ENCODE measurements at places on chromosomes 1 and 21.

DNA sequence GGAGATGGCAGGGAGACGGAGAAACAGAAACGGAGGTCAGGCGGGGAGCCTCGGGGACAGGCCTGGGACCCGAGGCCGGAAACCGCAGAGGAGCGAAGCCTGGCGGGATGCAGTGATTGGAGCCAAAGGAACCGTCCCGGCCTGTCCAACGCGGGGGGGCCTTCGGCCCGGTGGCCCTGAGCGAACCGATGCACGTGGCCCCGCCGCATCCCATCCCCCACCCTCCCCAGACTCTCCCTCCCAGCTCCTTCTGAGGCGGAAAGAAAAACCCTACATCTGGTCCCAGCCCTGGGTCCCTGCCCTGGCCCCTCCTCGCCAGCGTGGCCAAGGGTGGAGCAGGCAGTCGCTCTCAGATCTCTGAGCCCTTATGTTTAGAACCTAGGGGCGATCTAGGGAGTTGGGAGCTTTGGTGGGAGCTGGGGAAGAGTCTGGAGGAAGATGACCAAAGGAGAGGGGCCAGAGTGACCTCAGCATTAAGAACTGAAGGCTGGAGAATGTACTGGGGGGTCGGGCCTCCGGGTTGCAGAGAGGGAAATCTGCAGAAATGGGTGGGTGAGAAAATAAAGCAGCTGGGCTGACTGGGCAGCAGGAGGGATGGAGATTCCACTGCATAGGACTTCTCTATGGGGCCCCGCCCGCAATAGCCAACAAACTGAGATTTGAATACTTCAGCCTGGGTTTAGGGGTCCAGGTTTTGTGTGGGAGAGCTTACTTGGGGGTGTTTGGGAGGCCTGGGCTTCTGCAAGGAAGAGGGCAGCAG lies 1.5 kb upstream of the CRABP2 start:
- peak; percentile 59 for DNase-seq

GRCh38 chr1:237664348-237664747 lies 226.4 kb downstream of the ZP4 start:
- no peak for DNase-seq

GRCh38 chr1:212244441-212244840 lies 40.8 kb upstream of the PPP2R5A start:
- no peak for DNase-seq

GRCh38 chr1:95145493-95145892 lies 28.3 kb downstream of the TLCD4 start:
- DNase-seq: no peak

- peak; percentile 94 for DNase-seq
Observed at GRCh38 chr1:144551543-144552424, 40.9 kb upstream of the PPIAL4F start.

DNA sequence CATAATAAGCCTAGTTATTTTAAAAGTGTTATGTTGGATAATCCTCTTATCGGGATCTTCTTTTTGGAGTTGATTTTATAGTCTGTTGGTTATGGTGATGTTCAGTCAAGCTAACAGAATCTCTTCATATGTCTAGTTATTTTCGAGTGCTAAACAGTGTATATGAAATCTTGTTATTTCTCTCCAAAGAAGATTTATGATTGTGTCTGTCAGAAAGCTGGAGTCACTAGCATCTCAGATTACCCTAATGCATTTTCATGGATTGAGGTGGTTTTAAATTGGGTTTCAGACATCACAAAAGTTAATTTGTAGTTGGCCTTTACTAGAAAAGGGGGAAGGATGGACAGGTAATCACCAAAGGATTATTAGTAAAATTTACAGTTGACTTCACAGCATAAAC lies 13.3 kb downstream of the MAEL start:
- DNase-seq: no peak

DNA sequence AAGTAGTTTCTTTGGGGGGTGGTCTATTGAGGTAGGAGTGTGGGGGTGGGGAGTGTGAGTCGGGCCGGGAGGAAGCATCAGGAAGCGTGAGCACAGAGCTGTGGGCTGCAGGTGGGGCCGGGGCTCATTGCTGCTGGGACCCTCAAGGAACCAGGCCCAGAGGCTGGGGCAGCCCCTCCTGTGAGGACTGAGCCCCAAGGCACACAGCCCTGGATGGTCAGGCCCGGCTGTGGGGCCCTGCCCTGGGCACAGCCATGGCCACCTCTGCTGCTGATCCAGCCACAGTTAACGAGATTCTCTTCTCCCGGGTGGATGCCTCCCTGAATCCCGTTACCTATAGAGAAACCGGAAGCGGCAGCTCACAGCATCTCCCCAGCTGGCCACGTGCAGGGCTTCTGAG lies 22.9 kb upstream of the SUMO3 start:
- DNase-seq: no peak

DNA sequence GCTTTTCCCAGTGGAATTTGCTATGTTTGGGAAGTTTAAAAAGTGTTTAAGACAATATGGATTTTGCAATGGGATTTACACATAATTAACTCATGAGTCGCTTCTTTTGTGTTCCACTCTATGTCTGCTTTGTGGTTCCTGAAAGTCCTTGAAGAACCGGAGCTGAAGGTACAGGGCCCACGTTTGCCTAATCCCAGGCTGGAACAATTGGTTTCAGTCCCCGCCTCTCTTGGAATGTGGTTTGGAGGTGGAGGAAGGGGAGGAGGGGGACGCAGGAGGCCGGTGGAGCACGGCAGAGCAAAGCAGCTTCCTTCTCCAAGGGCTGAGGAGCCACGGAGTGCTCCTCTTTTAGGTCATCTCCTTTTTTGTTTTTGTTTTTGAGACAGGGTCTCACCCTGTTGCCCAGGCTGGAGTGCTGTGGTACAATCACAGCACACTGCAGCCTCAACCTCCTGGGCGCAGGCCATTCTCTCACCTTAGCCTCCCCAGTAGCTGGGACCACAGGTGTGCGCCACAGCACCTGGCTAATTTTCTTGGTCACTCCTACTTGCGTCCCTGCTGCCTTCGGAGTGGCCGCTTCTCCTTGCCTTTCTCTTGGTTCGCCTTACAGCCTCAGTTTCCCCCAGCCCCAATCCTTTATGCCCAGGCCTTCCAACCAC lies 129.5 kb upstream of the ERRFI1 start:
- DNase-seq: peak; percentile 28

Measured in choroid plexus epithelial cell (primary cell).